ENCODE measurements at places on chromosomes 12 and 14. TPM values are rescaled to one million over a fixed set of nuclear protein-coding genes. Genes with fewer than 3 reads are reported as not detected.

DNAAF2 gene
- 12.0 TPM for total RNA-seq

USP44 gene
- total RNA-seq, result 0.05 TPM

GZMH gene
- not detected for total RNA-seq

PLEKHH1 gene
- total RNA-seq, result 0.95 TPM

SLC16A7 gene
- 12.5 TPM for total RNA-seq

KRT73 gene
- not detected for total RNA-seq

PLD4 gene
- total RNA-seq, result 57.7 TPM

BMAL2 gene
- total RNA-seq, result 47.2 TPM

KRT72 gene
- total RNA-seq, result not detected

FICD gene
- total RNA-seq, result 7.9 TPM

SLCO1B1 gene
- not detected for total RNA-seq

RAB5B gene
- 50.9 TPM for total RNA-seq

NINJ2 gene
- total RNA-seq, result 14.8 TPM

RIPK3 gene
- total RNA-seq, result 11.2 TPM

HOXC11 gene
- not detected for total RNA-seq

PAPOLA gene
- 119 TPM for total RNA-seq

CEBPE gene
- total RNA-seq, result 0.21 TPM

LRP1 gene
- total RNA-seq, result 1.1 TPM

NOXRED1 gene
- 0.21 TPM for total RNA-seq

KRT79 gene
- total RNA-seq, result not detected

RNASE3 gene
- total RNA-seq, result not detected

IQSEC3 gene
- not detected for total RNA-seq

GALNT16 gene
- total RNA-seq, result 0.03 TPM

PKP2 gene
- 0.08 TPM for total RNA-seq

TOX4 gene
- total RNA-seq, result 55.5 TPM

TROAP gene
- 48.8 TPM for total RNA-seq

C1S gene
- total RNA-seq, result 1.3 TPM

CLEC1A gene
- not detected for total RNA-seq

VEZT gene
- 65.4 TPM for total RNA-seq

DRAM1 gene
- total RNA-seq, result 38.7 TPM

ALDH6A1 gene
- total RNA-seq, result 13.6 TPM

GPR132 gene
- total RNA-seq, result 39.6 TPM

KCNH3 gene
- total RNA-seq, result 0.08 TPM

OR6C75 gene
- not detected for total RNA-seq

ANKS1B gene
- not detected for total RNA-seq

ZC2HC1C gene
- total RNA-seq, result 1.7 TPM

NDRG2 gene
- 0.49 TPM for total RNA-seq

C12orf54 gene
- total RNA-seq, result 2.6 TPM

LDHB gene
- total RNA-seq, result 1,270 TPM

PARPBP gene
- 21.2 TPM for total RNA-seq

Data from GM12878 (cell line).